ENCODE measurements at places on chromosomes 7 and 10.

DNA sequence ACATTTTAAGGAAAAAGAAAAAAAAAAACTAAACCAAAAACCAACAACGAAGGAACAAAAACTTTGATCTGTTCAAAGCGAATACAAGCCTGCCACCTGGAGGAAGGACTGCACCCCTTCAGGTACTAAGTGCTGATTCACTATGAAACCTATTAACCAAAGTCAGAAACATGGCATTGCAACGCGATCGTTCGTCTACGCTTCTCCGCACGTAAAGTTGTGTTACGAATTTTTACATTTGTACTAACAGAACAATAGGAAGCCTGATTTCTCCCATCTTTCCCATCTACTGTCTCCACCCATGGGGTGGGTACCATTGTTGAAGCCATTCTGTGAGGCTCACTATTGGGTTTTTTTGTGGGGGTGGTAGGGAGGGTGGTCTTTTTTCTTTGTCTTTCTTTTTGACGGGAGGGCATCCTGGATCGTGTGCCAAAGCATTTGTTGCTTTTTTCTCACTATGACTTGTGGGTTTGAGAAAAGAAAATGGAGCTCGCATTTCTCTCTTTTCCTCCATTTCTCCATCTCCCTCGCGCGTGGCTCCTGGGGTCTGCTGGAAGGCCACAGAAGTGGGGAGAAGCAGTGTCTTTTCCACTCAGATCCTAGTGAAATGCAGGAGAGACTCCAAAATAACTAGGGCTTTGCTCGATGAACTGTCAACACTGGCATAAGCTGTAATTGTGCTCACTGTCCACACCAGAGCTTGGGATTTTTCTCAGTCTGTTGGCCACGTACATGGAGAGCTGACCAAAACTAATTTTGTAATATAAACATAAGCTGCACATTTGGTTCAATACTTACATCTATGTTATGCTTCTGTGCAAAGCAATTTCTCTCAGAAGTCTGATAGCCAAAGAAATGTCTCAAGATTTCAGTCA lies 100.9 kb upstream of the YAE1 start:
- DNase-seq = peak; percentile 33

GRCh38 chr10:3943695-3944257 lies 158.8 kb upstream of the KLF6 start:
- DNase-seq = no peak

DNA sequence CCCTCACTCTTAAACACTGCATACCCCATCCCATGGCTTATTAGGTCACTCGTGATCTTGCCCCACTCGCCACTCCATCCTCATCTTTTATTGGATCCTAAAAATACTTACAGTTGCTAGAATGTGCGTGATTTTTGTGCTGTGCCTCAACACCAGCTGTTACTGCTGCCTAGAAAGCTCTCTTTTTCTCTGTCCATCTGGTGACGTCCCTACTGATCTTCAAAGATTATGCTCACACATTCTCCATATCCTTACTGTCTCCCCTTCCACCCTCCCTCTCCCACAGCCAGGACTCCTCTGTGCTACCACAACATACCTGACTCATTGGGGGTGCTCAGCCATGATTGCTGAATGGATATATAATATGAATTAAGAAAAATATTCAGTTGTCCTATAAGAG lies 42.0 kb downstream of the CDK6 start:
- DNase-seq = no peak

GRCh38 chr7:52447581-52448180 lies 587.8 kb upstream of the POM121L12 start:
- DNase-seq = no peak

GRCh38 chr7:24697416-24697815 lies 59.8 kb downstream of the GSDME start:
- DNase-seq = no peak

DNA sequence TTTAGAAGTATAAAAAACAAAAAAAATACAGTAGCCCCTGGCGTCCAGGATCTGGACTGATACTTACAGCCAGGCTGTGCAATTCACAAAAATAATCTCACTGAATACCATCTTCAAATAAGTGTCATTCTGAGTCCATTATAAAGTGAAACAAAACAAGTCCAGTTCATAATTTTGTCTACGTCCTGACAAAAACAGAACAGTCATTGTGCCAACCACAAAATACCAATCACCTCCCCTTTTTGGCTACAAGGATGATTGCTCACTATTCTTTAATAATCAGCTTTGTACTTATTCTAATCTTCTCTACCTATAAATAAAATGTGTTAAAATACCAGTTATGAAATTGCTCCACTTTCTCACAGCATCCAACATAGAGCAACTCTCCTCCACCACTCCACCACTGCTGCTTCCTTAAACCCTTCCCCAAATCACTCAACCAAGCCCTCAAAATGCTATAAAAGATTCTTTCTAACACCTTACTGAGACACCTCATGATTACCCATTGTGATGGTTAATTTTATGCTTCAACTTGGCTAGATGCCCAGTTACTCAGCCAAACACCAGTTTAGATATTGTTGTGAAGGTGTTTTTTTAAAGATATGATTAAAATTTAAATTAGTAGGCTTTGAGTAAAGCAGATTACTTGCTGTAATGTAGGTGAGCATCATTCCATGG lies 479.8 kb upstream of the SEMA3A start:
- DNase-seq = no peak

DNA sequence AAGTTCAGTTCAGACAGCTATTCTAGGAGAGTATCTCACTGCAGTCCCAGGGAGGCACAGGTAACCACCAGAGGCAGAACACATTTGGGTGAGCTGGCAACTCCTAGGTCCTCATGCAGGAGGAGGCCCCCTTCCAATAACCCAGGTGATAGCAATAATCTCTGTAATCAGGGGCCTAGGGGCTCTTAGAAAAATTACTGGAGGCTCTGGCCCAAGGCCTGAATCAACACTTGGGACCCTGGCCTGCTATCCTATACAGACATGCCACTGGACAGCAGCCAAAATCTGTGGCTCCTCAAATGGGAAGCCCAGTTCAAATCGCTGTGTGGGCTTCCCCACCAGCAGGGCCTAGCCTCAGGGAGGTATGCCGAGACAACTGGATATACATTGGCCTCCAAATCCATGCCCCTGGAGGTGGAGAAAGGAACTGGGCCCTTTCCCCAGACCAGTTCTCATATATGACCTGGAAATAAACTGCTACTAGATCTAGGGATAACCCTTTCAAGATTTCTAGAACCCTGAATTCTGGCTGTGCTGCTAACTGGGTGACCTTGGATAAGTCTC lies 1.6 kb downstream of the AVPI1 start:
- DNase-seq = peak; percentile 56

- no peak for DNase-seq
Measured at GRCh38 chr7:39816462-39817060, 133.5 kb upstream of the CDK13 start.

- peak; percentile 23 for DNase-seq
Measured at GRCh38 chr7:101911800-101912715, 94.6 kb downstream of the CUX1 start.

GRCh38 chr10:12938271-12938670 lies 63.2 kb downstream of the CCDC3 start:
- no peak for DNase-seq

- no peak for DNase-seq
Measured at GRCh38 chr10:69497611-69498390, 46.5 kb downstream of the TSPAN15 start.

- no peak for DNase-seq
Measured at GRCh38 chr10:125727436-125727835, 7.9 kb downstream of the EDRF1 start.

GRCh38 chr10:607545-608185 lies 81.8 kb downstream of the DIP2C start:
- DNase-seq = no peak

GRCh38 chr10:7046615-7047014 lies 364.2 kb downstream of the SFMBT2 start:
- no peak for DNase-seq

GRCh38 chr10:87598700-87599099 lies 61.0 kb upstream of the PAPSS2 start:
- DNase-seq = no peak

- no peak for DNase-seq
Measured at GRCh38 chr7:151571471-151571870, 51.8 kb upstream of the RHEB start.

DNA sequence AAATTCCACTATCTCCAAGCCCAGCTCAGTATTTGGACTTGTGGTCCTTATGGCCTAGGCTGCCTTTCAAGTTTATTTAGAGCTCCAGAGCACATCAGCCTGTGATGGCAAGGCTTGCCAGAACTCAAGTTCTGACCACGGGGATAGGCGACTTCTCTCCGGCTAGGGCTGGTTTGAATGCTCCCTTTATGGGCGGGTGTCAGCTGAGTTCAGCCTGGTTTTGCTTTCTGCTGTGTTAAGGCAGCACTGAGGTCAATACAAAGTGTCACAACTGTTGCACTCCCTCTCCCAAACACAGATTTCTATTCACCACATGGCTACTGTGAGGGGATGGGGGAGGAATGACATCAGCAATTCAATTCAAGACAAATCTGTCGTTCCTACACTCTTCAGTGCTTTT lies 318.1 kb upstream of the MYO3A start:
- DNase-seq = no peak

DNA sequence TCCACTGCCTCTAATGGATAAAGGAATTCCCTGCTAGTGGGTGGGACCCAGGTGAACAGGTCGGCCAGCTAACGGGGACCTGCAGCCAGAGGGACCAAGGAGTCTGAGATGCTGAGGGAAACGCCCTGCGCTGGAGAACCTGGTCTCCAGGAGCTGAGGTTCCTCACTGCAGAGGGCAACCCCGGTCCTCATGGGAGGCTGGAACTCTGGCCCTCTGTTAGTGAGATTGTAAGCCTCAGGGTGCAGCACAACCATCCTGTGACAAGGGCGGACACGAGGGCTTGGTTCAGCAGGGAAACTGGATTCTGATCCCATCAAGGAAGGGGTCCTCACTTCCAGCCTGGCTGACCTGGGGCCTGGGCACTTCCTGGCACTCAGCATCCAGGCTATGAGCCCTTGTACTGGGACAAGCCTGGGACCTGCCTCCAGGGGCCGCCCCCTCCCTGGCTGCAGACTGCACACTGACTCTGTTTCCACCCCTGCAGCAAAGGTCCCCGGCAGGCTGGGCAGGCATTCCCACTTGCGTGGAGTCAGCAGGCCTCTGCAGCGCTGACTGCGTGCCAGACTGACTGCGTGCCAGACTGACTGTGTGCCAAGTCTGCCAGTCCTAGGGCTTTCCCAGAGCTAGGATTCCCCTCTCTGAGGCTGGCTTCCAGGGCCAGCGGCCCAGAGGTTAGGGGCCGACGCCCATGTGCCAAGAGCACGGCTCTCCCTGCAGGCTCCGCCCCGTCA lies 143.2 kb downstream of the MAPK8 start:
- no peak for DNase-seq

DNA sequence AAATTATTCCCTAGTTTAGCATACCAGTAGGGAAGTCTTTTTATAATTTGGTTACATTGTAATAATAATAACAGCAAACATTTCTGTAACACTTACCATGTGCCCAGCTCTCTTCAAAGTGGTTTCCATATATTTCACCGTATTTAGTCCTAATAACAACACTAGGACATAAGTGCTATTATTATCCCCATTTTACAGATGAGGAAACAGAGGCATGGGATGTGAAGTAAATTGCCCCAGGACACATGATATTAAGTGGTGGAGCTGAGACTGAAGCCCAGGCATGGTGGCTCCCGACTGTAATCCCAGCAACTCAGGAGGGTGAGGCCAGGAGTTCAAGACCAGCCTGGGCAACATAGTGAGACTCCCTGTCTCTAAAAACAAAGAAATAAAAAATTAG lies 5.1 kb downstream of the PHYH start:
- DNase-seq = no peak

- peak; percentile 17 for DNase-seq
Measured at GRCh38 chr10:102090772-102091171, 25.6 kb downstream of the HPS6 start.

GRCh38 chr10:88923520-88923919 lies 29.1 kb downstream of the ACTA2 start:
- no peak for DNase-seq

- DNase-seq = no peak
Measured at GRCh38 chr10:112278871-112279270, 4.3 kb upstream of the TECTB start.

- DNase-seq = peak; percentile 13
Measured at GRCh38 chr10:133324198-133324792, 12.4 kb downstream of the CALY start.

DNA sequence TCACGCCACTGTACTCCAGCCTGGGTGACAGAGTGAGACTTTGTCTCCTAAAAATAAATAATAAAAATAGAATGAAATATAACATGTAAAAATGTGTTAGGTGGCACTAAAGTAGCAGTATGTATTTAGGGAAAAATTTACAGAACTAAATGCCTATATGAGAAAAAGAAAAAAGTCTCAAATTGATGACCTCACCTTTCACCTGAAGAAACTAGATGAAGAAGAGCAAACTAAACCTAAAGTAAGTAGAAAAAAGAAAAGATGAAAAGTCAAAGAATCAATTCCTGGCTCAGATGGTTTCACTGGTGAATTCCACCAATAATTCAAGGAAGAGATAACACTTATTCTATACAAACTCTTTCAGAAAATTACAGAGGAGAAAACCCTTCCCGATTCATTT lies 106.5 kb upstream of the NANOS1 start:
- no peak for DNase-seq

DNA sequence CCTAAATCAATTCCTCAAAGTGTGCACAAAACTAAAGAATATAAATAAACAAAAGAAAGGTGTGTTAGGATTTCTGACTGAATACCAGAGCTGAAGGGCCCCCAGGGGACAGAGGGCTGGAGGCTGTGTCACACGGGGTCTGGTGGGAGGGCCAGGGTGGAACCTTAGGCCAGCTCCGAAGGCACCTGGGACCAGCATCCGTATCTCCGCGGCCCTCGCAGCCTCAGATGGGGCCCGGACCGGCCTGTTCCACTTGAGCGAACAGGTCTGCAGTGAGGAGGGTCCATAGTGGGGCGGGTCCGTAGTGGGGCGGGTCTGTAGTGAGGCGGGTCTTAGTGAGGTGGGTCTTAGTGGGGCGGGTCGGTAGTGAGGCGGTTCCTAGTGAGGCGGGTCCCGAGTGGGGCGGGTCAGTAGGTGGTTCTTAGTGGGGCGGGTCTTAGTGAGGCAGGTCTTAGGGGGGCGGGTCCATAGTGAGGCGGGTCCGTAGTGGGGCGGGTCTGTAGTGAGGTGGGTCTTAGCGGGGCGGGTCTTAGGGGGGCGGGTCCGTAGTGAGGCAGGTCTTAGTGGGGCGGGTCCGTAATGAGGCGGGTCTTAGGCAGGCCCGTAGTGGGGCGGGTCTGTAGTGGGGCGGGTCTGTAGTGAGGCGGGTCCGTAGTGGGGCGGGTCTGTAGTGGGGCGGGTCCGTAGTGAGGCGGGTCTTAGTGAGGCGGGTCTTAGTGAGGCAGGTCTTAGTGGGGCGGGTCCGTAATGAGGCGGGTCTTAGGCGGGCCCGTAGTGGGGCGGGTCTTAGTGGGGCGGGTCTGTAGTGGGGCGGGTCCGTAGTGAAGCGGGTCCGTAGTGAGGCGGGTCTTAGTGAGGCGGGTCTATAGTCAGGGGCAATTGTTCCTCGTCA lies 15.1 kb downstream of the GPR146 start:
- DNase-seq = peak; percentile 8

- DNase-seq = no peak
Measured at GRCh38 chr10:20115894-20116293, 299.7 kb downstream of the PLXDC2 start.

All from HCEC 1CT (cell line).